ENCODE measurements at places on chromosomes 5 and 9.

- DNase-seq, result no peak
Measured at GRCh38 chr5:115875447-115875846, 33.7 kb downstream of the AP3S1 start.

DNA sequence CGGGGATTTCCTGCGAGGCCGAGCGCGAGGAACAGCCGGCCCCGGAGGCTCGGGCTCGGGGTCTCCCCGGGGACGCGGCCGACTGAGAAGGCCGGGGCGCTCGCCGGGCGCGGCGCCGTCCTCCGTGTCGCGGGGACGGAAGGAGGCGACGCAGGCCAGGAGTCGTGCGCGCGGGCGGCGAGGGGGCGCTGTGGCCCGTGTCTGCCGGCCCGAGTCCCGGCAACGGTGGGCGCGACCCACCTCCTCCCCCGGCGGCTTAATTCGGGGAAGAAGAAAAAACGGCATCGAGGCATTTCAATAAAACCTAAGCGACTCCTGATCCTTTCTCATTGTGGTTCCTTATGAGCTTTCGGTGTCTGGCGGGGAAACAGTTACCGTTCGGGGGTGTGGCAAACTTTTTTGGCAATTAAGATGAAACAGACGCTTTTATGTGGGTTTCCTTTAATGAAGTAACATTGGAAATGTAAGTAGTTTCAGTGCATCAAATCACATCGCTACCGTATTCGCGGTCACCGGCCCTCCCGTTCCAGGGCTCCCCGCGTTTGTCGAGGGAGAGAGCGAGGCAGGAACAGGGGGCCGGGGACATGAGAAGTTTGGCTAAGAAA lies 3.7 kb upstream of the IRX2 start:
- DNase-seq, result no peak

DNA sequence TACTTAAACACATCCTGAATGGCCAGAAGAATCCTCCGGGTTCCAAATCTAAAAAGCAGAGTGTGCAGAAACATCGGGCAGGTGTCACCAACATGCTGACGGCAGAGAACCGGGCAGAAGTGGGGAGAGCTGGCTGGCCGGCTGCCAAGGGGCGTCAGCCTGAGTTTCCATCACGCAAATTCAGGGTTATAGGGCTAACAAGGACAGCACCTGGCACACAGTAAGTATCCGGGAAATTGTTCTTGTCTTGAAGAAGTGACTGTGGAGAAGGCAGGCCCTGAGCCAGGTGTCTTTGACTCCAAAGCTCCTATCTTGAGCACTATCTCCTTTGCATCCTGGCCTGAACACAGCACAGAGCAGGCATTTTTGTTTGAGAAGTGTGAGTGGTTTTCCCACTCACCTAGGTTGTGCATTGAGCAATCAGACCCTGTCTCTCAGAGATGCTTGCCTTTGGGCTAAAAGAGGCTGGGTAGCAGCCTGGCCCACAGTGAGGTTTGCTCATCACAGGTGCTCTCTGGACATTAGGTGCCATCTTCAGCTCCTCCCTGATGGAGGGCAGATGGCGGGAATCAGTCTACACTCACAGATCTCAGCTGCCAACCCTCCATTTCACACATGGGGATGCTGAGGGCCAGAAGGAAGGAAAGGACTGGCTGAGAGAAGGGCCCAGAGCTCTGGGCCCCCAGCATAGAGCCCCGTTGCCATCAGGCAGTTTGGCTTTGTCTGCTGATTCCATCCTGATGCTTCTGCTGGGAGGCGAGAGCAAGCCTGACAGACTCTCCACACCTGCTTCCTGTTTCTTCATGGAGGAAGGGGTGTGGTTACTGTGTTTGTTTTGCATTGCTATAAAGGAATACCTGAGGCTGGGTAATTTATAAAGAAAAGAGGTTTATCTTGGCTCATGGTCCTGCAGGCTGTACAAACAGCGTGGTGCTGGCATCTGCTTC lies 52.8 kb downstream of the WHRN start:
- DNase-seq, result no peak

- peak; percentile 45 for DNase-seq
Measured at GRCh38 chr9:127336506-127337352, 60.2 kb upstream of the SLC2A8 start.

- DNase-seq, result no peak
Measured at GRCh38 chr9:127918183-127919107, 1.6 kb upstream of the ST6GALNAC4 start.

GRCh38 chr9:98318834-98319478 lies 63.5 kb upstream of the TBC1D2 start:
- no peak for DNase-seq
